ENCODE measurements at places on chromosomes 12 and 14.

GRCh38 chr14:70916799-70917198, 9.5 kb downstream of the PCNX1 start:
- DNase-seq = no peak

DNA sequence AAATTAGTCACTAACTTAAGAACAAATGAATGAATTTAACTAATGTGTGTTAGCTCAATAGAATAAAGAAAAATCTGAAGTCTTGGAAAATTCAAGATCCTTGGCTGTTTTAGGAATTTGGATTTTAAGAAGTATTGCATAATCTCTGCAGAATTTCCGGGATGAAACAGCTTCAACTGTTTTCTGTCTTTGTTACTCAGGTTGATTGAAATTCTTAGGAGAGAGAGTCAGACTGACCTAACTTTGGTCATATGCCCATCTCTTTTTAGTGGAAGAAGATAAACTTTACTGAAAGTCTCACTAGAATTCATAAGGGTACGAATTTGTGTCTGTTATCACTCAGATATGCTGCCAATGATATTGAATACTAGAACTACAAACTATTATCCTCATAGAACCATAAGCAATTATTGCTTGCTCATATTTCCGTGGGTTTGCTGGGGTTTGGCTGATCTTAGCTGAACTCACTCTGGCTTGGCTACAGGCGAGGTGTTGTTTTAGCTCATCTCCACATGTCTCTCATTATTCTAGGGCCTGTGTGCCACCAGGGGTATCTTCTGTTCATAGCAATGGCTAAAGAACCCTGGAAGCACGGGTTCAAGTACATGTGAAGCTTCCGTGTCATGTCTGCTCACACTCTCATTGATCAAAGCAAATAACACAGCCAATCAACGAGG, 257.4 kb upstream of the NOVA1 start:
- DNase-seq = no peak

DNA sequence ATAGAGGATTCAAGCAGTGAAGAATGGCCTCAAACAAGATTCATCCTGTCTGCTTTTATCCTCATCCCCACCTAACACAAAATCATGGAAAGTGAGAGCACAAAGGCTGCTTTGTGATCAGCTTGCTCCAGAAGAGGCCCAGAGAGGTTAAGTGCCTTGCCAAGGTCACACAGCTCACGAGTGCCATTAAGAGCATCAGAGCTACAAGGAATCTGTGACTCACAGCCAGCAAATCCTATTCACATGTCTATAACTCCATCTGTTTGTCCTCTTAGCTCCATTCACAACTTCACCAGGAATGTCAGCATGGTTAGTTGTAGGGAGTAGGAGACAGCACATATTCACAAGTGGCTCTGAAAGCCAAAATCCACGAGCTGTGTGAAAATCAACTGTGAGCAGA, 79.8 kb downstream of the TTC9 start:
- DNase-seq = no peak

DNA sequence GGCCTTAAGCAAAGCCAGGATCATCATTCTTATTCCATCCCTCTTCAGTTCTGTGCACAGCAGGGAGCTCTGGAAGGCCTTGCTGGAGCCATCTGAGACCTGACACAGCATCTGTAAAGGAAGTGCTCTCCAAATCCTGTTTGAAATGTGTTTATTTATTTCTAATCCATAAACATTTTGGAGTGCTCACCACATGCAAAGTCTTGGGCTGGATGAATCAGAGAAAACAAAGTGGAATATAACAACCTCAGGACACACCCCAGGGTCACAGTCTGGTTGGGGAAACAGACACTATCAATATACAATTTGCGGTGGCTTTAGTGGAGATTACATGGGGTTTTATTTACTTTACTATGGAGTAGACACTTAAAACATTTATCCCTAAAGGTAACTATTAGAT, 54.3 kb downstream of the BMP4 start:
- no peak for DNase-seq

- DNase-seq = no peak
Measured at GRCh38 chr12:4829161-4829792, 80.4 kb upstream of the KCNA1 start.

- DNase-seq = no peak
Measured at GRCh38 chr12:91804533-91804932, 341.1 kb downstream of the BTG1 start.

- no peak for DNase-seq
Measured at GRCh38 chr12:12212769-12213168, 54.1 kb downstream of the LRP6 start.

DNA sequence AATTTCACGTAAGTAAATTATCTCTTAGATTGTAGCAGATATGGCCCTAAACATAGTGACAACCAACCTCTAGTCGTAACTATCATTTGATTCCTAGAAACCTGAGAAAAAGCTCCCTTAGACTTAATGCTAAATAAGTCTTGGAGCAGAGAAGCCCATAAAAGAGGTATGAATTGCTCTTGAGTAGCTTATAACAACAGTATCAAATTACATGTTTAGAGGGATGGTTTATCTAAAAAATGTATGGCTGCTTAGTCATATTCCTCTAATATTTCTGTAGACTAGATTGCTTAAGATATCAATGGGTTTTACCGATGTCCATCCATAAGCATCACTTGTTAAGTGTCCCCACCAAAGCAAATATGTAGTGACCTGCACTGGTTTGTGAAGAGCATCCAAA, 259.7 kb downstream of the NELL2 start:
- no peak for DNase-seq

DNA sequence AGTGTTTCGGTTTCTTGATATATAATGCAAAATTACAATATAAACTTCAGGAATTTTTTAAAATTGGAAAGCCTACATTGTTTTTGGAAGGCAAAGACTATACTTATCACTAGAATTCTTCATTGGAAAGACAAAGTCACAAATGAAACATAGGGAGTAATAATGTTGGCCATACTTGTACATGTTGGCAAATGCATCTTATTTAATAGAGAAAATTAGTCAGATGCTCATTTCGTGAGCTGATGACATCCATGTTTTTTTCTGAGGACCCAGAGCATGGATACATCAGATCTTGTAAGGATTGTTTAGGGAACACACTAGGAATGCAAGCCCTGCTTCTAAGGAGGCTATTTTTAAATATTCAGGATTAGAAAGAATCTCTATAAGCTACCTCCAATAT, 4.6 kb upstream of the SLC15A5 start:
- DNase-seq = no peak
